ENCODE measurements at places on chromosomes 5 and 9. TPM values are rescaled to one million over a fixed set of nuclear protein-coding genes. Genes with fewer than 3 reads are reported as not detected.

DND1 gene
- total RNA-seq: 0.10 TPM

HDHD3 gene
- total RNA-seq: 13.3 TPM

ALDH7A1 gene
- total RNA-seq: 15.8 TPM

PCA3 gene
- total RNA-seq: 0.13 TPM

ZNF454 gene
- total RNA-seq: 0.74 TPM

PIP5KL1 gene
- 1.3 TPM for total RNA-seq

ANKRD31 gene
- not detected for total RNA-seq

PTPN3 gene
- total RNA-seq: under 0.01 TPM

ANGPTL2 gene
- total RNA-seq: 14.1 TPM

KIF24 gene
- 3.1 TPM for total RNA-seq

SLC25A48 gene
- not detected for total RNA-seq

ADRA1B gene
- total RNA-seq: 1.3 TPM

PCDHGC4 gene
- 0.44 TPM for total RNA-seq

CCL27 gene
- total RNA-seq: not detected

SV2C gene
- not detected for total RNA-seq

ARHGEF37 gene
- 3.3 TPM for total RNA-seq

ITGA1 gene
- total RNA-seq: 21.5 TPM

ZDHHC11 gene
- total RNA-seq: not detected

PCDHA13 gene
- total RNA-seq: not detected

SCGB3A2 gene
- total RNA-seq: not detected

ANKRD34B gene
- total RNA-seq: not detected

TSSK1B gene
- not detected for total RNA-seq

PCDHGA9 gene
- 1.2 TPM for total RNA-seq

WDR38 gene
- not detected for total RNA-seq

GRK6 gene
- total RNA-seq: 47.7 TPM

S1PR3 gene
- total RNA-seq: 25.9 TPM

BRIX1 gene
- total RNA-seq: 36.6 TPM

NUTM2G gene
- not detected for total RNA-seq

URM1 gene
- 52.2 TPM for total RNA-seq

MXD3 gene
- total RNA-seq: 68.0 TPM

SLC6A19 gene
- not detected for total RNA-seq

CCDC183 gene
- total RNA-seq: not detected

All from mammary microvascular endothelial cell (primary cell).